ENCODE measurements at places on chromosomes 5 and 9.

- peak; percentile 46 for DNase-seq
These were observed 28.9 kb downstream of the PLAC8L1 start for GRCh38 chr5:146076455-146076854.

DNA sequence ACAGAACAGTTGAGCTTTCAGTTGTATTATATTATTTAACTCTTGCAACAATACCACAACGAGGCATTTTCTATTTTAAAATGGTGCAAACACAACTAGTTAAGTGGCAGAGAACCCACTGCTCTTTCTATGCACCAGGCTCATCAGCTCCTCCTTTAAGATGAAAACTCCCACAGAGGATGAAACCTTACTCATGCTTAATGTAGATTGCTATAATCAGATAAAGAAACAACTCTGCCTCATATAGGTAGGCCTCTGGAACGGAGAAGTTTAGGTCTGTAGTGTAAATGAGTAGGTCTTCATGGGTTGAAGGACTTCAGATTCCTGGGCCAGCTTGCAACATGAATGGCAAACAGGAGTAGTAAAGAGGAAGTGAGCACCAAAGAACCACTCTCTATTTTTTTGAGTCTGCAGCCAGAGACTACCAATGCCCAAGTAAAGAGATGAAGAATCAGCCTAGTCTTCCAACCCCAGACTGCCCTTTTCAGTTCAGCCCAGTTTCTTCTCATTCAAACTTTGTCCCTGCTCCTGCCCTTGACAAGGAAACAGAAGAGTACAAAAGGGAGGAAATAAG lies 33.9 kb downstream of the HACD4 start:
- DNase-seq, result no peak

- DNase-seq, result no peak
These were observed 5.9 kb downstream of the GLDC start for GRCh38 chr9:6639622-6640021.

DNA sequence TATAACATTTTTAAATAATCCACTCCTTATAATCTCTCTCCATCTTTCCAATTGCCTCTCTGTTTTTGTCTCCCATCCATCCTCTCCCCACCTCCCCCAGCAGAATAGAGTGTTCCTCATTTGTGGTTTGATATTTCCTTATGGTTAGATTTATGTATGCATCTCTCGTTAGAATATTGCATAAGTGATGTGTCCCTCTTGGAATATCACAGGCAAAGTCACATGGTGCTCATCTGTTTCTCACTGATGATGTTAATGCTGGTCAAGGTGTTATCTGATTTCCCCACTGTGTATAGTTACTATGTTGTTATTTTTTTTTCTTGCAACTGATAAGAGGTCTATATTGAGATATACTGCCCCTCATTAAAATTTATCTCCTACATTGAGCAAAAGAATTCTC lies 3.1 kb upstream of the LRRC70 start:
- no peak for DNase-seq

DNA sequence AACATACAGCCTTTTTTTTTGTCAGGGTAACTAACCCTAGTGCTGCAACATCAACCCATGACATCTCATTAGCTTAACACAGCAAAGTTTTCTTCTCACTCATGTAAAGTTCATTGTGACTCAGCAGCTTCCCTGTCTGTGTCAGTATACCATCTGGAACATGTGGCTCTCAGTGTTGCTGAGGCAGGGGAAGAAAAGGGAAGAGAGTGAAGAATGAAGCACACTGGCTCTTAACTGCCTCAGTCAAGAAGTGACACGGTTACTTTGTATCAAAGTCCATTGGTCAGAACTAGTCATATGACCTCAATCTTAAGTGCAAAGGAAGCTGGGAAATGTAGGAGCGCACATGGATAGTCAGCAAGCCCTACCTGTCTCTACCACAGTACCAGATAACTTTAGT lies 185.0 kb upstream of the ELL2 start:
- DNase-seq, result no peak

GRCh38 chr9:114318416-114318815 lies 4.5 kb upstream of the ORM1 start:
- DNase-seq, result no peak

DNA sequence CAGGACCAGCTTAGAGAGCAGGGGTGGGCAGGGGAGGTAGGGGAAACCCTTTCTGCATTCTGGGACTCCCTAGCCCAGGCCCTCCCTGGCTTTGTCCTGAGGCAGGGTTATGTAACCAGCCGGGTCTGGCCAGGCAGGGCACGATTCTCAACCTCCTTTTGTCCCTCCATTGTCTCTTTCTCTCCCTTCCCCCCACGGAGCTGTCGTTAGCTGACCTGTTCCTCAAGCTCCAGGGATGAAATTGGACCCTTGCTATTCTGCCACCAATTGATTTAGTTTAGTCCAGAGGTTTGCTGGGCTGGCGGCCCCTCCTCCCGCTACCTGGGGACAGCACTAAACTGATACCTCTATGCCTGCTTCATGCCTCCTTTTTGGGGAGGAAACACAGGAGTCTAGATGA lies 9.4 kb upstream of the NDST1 start:
- no peak for DNase-seq

- DNase-seq, result no peak
These were observed 144.3 kb downstream of the ACTBL2 start for GRCh38 chr5:57338068-57338867.

DNA sequence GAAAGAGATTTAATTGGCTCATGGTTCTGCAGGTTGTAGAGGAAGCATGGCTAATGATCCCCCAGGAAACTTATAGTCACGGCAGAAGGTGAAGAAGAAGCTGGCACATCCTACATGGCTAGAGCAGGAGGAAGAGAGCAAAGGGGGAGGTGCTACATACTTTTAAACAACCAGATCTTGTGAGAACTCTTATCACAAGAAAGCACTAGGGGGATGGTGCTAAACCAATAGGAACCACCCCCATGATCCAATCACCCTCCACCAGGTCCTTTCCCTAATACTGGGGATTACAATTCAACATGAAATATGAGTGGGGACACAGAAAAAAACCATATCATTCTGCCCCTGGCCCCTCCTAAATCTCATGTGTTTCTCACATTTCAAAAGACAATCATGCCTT lies 147.2 kb upstream of the EPB41L4A start:
- no peak for DNase-seq
